ENCODE measurements at places on chromosomes 2 and 18. TPM values are rescaled to one million over a fixed set of nuclear protein-coding genes. Genes with fewer than 3 reads are reported as not detected.

GRCh38 chr18:33355263-33355662, 85.3 kb downstream of the CCDC178 start:
- ATAC-seq, result no peak

- peak; percentile 60 for ATAC-seq
Measured at GRCh38 chr18:2547477-2548087, 23.7 kb downstream of the METTL4 start.

- no peak for ATAC-seq
Measured at GRCh38 chr2:121034551-121034950, 250.5 kb downstream of the TFCP2L1 start.

GRCh38 chr2:186910996-186911395, 62.0 kb upstream of the ZSWIM2 start:
- no peak for ATAC-seq

DNA sequence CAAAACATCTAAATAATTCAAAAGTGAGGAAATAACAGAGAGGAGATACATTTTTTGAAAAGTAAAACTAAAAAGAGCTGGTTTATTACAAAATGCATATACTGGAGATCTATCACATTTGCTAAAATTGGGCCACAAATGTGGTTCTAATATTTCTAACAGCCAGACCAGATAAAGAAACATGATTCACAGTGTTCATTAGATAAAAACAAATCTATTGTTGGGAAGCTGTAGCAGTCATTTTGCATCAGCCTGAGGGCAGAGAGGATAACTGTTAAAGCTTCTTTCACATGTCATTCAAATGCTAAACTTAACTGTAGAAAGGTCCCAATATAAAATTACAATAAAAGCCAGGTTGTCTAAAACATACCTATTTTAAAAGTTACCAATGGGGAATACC, 148.3 kb downstream of the GULP1 start:
- no peak for ATAC-seq

- peak; percentile 69 for ATAC-seq
Measured at GRCh38 chr18:3624935-3625741, 175.2 kb downstream of the TGIF1 start.

DNA sequence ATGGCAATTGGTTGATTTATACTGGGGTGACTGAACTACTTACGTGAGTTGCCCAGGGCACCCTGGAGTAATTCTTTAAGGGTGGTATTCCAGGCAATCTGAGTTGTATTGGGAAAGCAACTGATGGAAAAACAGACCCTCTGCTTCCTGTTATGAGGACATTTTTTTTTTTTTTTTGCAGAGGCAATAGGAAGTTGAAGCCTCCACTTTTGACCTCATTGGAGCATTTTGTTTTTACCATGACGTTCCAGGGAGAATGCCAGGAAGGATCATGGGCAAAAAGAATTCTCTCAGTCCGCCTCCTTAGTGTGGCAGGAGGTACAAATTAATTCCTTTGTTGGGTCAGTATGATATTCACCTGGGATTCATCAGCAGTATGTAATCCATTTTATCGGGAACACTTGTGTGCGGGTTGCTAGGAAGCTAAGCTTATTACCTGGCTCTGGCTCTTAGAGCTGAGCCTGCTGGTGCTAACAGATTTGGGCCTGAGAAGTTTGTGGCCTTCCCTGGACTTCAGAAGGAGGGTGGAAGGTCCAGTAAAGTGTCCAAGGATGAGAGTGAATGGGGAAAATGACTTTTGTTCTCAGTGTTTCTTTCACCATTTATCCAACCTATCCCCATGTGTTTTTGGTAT, 272.9 kb upstream of the EPAS1 start:
- no peak for ATAC-seq

DNA sequence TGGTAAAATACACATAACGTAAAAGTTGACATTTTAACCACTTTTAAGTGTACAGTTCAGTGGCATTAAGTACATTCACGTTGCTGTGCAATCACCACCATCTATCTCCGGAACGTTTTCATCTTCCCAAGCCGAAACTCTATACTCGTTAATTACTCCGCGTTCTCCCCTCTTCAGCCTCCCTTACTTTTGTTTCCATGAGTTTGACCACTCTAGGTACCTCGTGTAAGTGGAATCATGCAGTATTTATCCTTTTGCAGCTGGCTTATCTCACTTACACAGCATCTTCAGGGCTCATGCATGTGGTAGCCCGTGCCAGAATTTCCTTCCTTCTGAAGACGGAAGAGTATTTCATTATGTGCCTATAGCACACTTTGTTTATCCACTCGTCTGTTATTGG, 225.2 kb downstream of the SLC4A3 start:
- no peak for ATAC-seq

DNA sequence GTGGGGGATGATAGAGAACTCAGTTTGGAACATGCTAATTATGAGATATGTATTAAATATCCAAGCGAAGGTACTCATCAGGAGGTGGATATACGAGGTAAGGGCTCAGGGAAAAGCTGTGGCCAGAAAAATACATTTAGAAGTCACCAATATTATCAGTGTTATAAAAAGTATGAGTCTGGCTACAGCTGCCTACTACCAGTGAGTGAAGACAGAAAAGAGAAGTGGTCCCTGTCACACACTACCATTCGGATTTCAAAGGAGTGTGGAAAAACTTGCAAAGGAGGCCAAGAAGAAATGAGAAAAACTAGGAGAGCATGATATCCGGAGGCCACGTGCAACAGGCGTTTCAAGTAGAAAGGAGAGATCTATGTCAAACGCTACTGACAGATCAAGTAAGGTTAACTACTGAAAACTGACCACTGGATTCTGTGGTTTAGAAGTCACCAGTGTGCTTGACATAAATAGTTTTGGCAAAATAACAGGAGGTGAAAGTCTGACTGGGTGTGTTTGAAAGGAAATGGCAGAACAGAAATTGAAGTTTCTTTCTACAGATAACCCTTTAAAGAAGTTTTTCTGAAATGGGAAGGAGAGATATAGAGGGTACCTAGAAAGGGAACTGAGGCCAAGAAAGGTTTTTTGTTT, 118.7 kb upstream of the DNMT3A start:
- no peak for ATAC-seq

DNA sequence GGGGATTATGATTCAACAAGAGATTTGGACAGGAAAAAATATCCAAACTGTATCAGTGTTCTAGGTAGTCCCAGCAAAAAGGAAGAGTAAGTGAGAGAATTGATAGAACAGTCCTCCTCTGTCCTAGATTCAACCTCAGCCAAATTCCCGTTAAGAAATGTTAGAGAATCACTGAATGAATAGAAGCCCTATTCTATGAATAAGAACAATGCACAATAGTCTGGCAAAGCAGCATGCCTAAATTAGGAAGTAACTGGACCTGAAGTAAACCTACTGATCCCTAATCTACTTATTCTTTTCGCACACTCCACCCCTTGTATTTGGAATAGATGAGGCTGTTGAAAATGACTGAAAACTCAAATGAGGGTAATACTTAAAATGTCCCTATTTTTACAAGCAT, 1665.5 kb downstream of the LRP1B start:
- ATAC-seq, result no peak

DNA sequence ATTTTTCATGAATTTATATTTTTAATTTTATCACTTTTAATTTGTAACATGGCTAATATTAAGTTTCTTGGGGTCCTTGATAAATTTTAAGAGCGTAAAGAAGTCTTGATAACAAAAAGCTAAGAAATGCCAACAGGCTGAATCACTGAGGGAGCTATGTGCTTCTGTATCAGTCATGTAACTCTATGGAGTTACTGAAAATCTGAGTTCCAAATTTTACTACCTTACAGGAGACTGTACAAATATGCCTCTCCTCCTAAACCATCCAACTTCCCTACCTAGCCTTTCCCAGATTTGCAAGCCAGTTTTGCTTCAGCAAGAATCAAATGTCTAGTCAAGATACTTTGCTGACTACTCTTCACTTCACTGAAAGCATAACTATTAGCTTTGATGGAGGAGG, 35.7 kb downstream of the FEZ2 start:
- ATAC-seq, result no peak

RND3 gene
- total RNA-seq, result 62.3 TPM

TXNDC9 gene
- total RNA-seq, result 25.6 TPM

Measured in esophagus mucosa (tissue), 1 donor.